Putamen (tissue), 1 donor: ENCODE measurements at places on chromosomes 3 and 15.

DNA sequence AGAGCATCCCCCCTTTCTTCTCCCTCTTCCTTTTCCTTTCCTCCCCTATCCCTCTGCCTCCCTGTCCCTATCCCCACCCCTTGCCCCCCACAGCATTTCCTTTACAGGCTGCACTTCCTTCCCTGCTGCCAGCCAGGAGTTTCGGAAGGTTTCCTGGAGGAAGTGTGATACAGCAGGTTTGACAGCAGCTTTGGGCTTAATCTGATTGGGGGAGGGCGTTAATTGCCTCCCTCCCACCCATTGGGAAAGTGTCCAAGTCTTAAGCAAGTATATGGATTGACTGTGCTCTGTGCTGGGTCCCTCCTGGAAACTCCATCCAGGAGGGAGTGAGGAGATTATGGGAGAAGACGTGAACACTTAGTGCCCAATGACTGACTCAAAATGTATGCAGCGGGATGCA lies 1.8 kb downstream of the SCAMP5 start:
- DNase-seq: no peak

GRCh38 chr15:63347074-63347857 lies 34.4 kb downstream of the CA12 start:
- DNase-seq: no peak

- DNase-seq: no peak
Observed at GRCh38 chr3:194522579-194523046, 35.8 kb upstream of the ATP13A3 start.

GRCh38 chr3:27542476-27542875 lies 58.3 kb upstream of the SLC4A7 start:
- DNase-seq: no peak

DNA sequence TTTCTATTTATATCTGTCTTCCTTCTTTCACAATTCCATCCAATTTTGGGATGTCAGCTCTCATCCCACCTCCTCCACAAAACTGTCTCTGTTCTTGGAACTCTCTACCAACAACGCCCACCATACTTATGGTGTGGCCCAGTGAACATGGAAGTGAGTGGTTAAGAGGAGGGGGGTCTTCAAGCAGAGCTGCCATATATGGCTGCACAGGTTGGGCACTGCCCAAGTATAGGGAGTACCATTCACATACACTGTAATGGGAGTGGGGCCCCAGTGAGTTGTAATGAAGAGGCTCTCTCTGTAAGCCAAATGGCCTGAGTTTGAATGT lies 7.9 kb upstream of the CAMK1 start:
- DNase-seq: peak; percentile 58

- no peak for DNase-seq
Observed at GRCh38 chr15:85312486-85312885, 67.9 kb upstream of the AKAP13 start.

DNA sequence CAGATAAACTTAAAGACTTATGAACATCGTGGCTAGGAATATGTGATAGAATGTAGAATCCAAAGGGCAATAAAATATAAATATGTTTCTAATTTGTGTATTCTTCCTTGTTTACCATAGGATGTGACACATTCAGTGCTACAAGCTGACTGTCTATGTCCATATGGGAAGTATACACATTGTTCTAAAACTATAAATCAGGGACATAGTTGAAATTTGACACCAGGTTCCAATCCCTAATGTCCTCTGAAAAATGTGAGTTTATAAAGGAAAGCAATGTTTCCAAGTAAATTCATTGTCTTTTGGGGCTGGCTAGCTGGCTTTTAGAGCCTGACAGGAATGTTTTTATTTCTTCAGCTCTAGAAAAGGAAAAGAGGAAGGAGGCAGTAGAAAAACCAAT lies 273.6 kb downstream of the CNTN4 start:
- DNase-seq: no peak

DNA sequence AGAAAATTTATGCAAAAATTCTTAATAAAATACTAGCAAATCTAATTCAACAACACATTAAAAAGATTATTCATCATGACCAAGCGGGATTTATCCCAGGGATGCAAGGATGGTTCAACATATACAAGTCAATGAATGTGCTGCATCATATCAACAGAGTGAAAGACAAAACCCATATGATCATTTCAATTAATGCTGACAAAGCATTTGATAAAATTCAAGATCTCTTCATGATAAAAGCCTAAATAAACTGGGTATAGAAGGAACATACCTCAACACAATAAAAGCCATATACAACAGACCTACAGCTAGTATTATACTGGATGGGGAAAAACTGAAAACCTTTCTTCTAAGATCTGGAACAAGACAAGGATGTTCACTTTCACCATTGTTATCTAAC lies 89.7 kb downstream of the KBTBD8 start:
- no peak for DNase-seq

DNA sequence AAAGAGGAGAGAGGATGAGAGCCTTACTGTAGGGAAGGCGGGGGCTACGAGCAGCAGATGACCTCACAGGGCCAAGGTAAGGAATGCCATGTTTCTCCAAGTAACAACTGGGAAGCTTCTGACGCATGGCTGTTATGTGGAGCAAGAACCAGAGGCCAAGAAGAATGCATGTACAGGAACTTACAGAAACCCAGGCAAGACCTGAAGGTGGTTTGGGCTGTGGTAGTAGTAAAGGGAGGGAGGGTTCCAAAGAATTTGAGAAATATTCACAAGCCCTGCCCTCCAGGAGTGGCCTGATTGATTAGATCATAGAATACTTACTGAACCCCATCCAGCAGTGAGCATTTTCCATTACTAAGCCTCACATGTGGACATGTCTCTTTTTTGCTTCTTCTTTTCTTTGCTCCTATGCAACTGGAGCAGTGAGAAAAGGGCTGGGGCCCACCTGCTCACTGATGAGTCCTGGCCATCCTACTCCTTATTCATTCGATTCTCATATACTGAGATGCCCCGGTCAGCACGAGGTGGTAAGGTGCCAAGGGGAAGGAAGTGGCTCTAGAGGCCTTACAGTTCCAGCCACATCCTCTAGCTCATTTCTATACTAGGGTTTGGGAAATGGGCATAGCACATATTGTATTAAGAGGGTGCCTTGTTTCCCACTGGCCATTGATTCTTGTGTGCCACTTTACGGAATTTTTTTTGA lies 8.3 kb upstream of the SLC12A8 start:
- DNase-seq: no peak

DNA sequence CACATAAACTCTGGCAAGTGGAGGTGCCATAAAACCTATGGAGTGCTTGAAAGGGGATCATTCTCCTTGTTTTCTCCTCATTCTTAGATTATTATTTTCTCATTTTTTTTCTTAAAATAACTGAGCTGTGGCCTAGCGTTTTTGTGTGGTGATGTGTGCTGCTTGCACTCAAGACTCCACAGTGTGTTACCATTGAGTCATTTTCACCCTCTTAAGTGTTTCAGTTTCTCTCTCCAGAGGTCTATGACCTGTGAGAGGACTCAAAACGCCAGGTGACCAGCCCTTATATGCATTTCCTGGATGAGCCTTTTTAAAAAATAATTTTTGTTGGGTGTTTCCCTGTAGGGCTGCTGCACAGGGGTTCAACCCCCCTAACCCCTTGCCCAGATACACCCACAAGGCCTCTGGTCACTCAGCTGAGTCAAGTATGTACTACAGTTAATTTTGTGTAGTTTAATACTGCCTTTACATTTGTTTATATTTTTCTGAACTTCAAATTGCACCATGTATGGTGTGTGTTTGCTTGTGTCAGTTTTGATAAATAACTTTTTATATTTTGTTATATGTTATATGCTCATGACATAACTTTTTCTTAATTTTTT lies 15.4 kb upstream of the BTLA start:
- no peak for DNase-seq

DNA sequence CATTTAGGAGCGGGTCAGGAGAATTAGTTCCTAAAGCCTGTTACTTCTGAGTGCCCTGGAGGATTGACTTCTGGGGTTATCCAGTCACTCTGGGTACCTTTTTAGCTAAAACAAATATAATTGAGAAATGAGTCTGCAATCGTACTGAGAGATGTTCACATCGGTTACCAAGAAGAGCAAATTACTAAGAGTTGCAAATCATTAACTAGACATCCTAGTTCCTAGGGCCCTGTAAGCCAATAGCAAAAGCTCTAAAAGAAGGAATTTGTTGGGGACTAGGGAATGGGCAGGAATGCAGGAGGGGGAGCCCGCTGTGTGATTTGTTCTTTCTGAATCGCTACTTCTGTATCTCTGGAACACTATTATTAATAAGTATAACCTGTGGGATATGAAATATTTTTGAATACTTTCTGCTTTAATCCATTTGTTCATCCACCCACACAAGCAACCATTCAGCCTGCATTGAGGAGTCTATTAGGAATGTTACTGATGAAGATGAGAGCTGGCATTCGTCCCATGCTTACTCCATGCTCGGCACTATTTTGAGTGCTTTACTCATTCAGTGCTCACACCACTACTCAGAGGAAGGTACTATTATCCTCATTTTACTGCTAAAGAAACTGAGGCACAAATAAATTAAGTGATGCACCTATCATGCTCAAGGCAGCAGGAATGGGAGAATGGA lies 31.5 kb upstream of the KY start:
- no peak for DNase-seq

DNA sequence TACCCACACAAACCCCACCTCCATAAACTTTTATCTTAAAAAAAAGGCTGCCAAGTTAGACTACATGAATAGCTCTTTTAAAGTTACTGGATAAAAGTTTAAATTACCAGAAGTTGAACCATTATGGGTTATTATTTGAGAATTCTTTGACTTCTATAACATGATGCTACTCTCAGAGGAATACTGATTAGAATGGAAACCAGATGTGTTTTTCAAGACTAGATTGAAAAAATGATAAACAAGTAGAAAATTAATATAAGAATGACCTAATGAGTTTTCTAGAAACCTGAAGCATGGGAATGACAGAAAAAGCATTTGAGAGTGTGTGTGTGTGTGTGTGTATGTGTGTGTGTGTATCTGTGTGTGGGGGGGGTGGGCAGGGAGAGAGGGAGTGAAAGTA lies 12.4 kb upstream of the FGF7 start:
- no peak for DNase-seq
